ENCODE measurements at places on chromosomes 4 and X. TPM values are rescaled to one million over a fixed set of nuclear protein-coding genes. Genes with fewer than 3 reads are reported as not detected.

DNA sequence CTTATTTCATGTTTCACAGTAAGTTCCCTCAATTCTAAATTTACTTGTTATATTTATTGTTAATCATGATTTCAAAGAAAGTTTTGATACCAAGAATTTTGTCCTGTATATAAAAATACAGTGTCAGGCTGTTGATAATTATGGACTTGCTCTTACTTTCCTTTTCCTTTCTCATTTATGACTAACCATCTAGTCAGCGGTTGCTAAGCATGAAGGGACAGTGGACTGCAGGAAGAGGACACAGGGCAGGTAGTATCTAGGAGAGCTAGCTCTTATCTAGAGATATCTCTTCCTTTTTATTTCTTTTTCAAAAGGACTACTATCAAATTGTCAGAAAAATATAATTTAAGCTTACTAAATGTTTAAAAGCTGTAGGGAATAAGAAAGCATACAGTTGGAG is 1.6 kb downstream of the OPRPN start:
- no peaks in the 10 kb centered on the region for H3K4me1 ChIP-seq
- H3K27me3 ChIP-seq = no peaks in the 10 kb centered on the region
- no peak overlapping the region for H3K27ac ChIP-seq
- no peak overlapping the region for H3K4me3 ChIP-seq
- DNase-seq = no peak

OPN1MW gene
- not detected for total RNA-seq

GRCh38 chr4:144504883-144505282 is 141.1 kb upstream of the HHIP start:
- no peak overlapping the region for H3K4me3 ChIP-seq
- no peaks in the 10 kb centered on the region for H3K36me3 ChIP-seq
- DNase-seq = no peak

DNA sequence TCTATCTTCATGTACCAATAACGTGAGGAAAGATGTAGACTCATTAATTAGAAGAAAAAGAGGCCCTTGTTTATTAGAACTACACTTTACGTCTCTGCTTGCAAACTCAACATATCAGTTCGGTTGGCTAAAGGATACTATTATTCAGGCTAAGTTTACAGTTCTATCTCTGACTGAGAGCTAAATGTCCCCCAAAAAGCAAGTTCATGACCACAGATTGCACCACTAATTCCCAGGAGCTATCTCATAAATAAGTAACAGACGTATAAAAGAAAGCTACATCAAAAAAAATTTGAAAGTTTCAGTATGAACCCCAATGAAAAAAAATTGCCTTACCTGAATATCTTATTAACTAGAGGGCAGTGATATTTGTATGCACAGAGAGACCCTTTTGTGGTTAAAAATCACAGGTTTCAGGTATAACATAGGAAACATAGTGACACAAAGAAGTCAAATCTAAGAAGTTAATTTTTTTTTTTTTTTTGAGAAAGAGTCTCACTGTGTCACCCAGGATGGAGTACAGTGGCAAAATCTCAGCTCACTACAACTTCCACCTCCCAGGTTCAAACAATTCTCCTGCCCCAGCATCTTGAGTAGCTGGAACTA is 128.9 kb downstream of the MAB21L2 start:
- H3K27me3 ChIP-seq = no peaks in the 10 kb centered on the region
- H3K4me3 ChIP-seq = no peak overlapping the region
- no peak overlapping the region for H3K27ac ChIP-seq
- no peaks in the 10 kb centered on the region for H3K36me3 ChIP-seq
- no peaks in the 10 kb centered on the region for H3K4me1 ChIP-seq

- no peak for DNase-seq
- no peaks in the 10 kb centered on the region for H3K36me3 ChIP-seq
- H3K4me1 ChIP-seq = no peaks in the 10 kb centered on the region
- no peak overlapping the region for H3K27ac ChIP-seq
Measured at GRCh38 chr4:152729466-152729865, 49.7 kb upstream of the TMEM154 start.

GRCh38 chr4:1451106-1451751 is 45.0 kb upstream of the NKX1-1 start:
- peaks cover 4% of the 10 kb centered on the region for H3K27me3 ChIP-seq
- H3K4me3 ChIP-seq = no peak overlapping the region
- DNase-seq = no peak
- H3K36me3 ChIP-seq = no peaks in the 10 kb centered on the region

GLOD5 gene
- not detected for total RNA-seq

GRCh38 chr4:33626221-33626620 is 2618.1 kb downstream of the ARAP2 start:
- DNase-seq = no peak
- H3K4me3 ChIP-seq = no peak overlapping the region
- no peaks in the 10 kb centered on the region for H3K27me3 ChIP-seq
- no peaks in the 10 kb centered on the region for H3K36me3 ChIP-seq
- H3K4me1 ChIP-seq = no peaks in the 10 kb centered on the region
- H3K27ac ChIP-seq = no peak overlapping the region

TRIM60 gene
- total RNA-seq = not detected

- H3K4me1 ChIP-seq = no peaks in the 10 kb centered on the region
- no peak overlapping the region for H3K27ac ChIP-seq
- H3K27me3 ChIP-seq = no peaks in the 10 kb centered on the region
- DNase-seq = no peak
- H3K4me3 ChIP-seq = no peak overlapping the region
Measured at GRCh38 chrX:111182997-111183396, 87.0 kb downstream of the PAK3 start.
